B cell (primary cell): ENCODE measurements at places on chromosomes 12 and 14. TPM values are rescaled to one million over a fixed set of nuclear protein-coding genes. Genes with fewer than 3 reads are reported as not detected.

The RASAL1 gene
- total RNA-seq = 11.0 and 13.9 TPM in 2 replicates

The GPR135 gene
- total RNA-seq = 4.7 and 6.1 TPM in 2 replicates

GRCh38 chr12:44379831-44380230, 496.3 kb downstream of the NELL2 start:
- no peak for DNase-seq
- H3K4me1 ChIP-seq = peaks cover 4% of the 10 kb centered on the region
- no peak overlapping the region for H3K27ac ChIP-seq
- no peaks in the 10 kb centered on the region for H3K36me3 ChIP-seq
- no peaks in the 10 kb centered on the region for H3K27me3 ChIP-seq
- H3K4me3 ChIP-seq = no peak overlapping the region

- H3K4me3 ChIP-seq = no peak overlapping the region
- DNase-seq = no peak
- no peak overlapping the region for H3K27ac ChIP-seq
- no peaks in the 10 kb centered on the region for H3K36me3 ChIP-seq
These were observed 52.4 kb downstream of the SYT1 start for GRCh38 chr12:78916845-78917480.

DNA sequence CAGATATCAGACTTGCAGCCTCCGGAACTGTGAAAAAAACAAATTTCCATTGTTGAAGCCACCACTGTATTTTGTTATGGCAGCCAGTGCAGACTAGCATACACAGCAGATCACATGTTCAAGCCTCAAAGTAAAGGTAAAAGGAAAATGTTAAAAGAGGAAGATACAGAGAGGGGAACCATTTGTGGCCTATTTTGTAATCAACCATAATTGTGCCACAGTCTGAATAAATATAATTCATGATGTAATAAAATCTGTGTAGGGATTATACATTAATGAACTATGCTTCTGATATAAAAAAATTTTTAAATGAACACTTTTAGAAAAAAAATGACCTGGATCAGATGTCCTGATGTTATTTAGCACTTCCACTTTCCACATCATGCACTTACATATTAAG, 79.6 kb downstream of the SLC16A7 start:
- no peaks in the 10 kb centered on the region for H3K27me3 ChIP-seq
- H3K4me1 ChIP-seq = no peaks in the 10 kb centered on the region
- no peak overlapping the region for H3K4me3 ChIP-seq
- DNase-seq = no peak

DNA sequence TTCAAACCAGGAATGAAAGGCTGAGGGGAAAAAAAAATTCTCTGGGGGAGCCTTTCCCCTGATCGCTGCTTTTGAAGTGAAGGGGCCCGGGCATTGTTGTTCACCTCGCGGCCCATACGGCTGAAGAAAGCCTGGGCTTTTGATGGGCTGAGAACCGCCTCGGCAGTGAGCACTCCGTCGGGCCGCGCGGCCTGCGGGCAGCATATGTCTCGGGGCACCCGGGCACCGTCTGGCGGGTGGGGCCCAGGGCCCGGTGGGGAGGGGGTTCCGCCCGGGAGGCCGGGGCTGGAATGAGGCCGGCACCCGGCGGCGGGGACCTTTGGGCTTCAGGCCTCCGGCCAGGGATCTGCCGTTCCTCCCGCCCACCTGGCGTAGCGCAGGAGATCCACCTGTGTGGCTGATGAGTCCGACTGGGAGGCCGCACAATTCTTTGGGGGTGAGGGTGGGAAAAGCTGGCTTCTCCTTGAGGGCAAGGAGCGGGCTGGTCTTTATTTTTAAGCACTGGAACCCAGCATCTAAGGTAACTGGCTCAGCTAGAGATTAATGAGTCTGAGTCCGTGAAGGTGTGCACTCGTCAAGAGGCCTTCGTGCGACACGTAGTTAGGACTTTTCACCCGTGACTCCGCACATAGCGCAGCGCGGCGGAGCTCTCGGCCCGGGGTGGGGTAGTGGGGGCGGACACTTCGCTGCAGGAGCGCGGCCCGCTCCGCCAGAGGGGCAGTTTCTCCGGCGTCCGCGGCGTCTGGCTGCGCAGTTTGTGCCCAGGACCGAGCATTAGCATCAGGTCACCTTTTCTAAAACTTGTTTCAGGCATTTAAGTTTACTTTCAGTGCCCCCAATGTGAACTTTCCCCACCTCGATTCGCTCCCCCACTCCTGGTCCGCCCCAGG, 10.6 kb downstream of the FOXA1 start:
- H3K27me3 ChIP-seq = peaks cover 35% of the 10 kb centered on the region

- DNase-seq = no peak
- no peaks in the 10 kb centered on the region for H3K4me1 ChIP-seq
- no peaks in the 10 kb centered on the region for H3K36me3 ChIP-seq
- H3K27me3 ChIP-seq = no peaks in the 10 kb centered on the region
- no peak overlapping the region for H3K27ac ChIP-seq
These were observed 59.5 kb upstream of the DUSP6 start for GRCh38 chr12:89411846-89412245.

- no peak overlapping the region for H3K4me3 ChIP-seq
- H3K36me3 ChIP-seq = no peaks in the 10 kb centered on the region
- H3K27ac ChIP-seq = no peak overlapping the region
- H3K27me3 ChIP-seq = no peaks in the 10 kb centered on the region
These were observed 1.2 kb upstream of the BMAL2 start for GRCh38 chr12:27331291-27331926.

GRCh38 chr12:53924521-53925405, 13.9 kb upstream of the HOXC13 start:
- H3K4me1 ChIP-seq = peaks cover 12% of the 10 kb centered on the region
- DNase-seq = no peak
- no peak overlapping the region for H3K4me3 ChIP-seq
- no peaks in the 10 kb centered on the region for H3K36me3 ChIP-seq

DNA sequence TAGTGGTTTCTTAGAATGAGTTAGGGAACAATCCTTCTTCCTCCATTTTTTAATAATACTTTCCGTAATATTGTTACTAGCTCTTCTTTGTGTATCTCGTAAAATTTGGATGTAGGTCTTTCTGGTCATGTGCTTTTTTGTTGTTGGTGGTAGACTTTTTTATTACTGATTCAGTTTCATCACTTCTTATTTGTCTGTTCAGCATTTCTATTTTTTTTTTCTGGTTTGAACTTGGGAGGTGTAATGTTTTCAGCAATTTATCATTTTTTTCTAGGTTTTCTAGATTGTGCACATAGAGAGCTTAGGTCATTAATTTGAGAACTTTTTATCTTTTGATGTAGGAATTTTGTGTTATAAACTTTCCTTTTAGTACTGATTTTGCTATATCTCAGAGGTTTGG, 1299.9 kb downstream of the FSCB start:
- DNase-seq = no peak
- no peak overlapping the region for H3K27ac ChIP-seq
- no peaks in the 10 kb centered on the region for H3K4me1 ChIP-seq
- H3K36me3 ChIP-seq = no peaks in the 10 kb centered on the region
